ENCODE measurements at places on chromosomes 11 and 22. TPM values are rescaled to one million over a fixed set of nuclear protein-coding genes. Genes with fewer than 3 reads are reported as not detected.

The LSP1 gene
- total RNA-seq, result 445 TPM

The NCR3LG1 gene
- total RNA-seq, result 0.75 TPM

The TSPAN18 gene
- 2.0 TPM for total RNA-seq

The SHISA8 gene
- total RNA-seq, result 46.5 TPM

The GSTP1 gene
- 313 TPM for total RNA-seq

The STK33 gene
- 9.3 TPM for total RNA-seq

The CSRP3 gene
- total RNA-seq, result not detected

The CABP4 gene
- total RNA-seq, result 5.2 TPM

The GNAZ gene
- 9.1 TPM for total RNA-seq

The ISX gene
- total RNA-seq, result not detected

The UBQLNL gene
- total RNA-seq, result 1.3 TPM

The INTS4 gene
- total RNA-seq, result 78.9 TPM

The FGF4 gene
- total RNA-seq, result not detected

The EFCAB6 gene
- 0.39 TPM for total RNA-seq

The DRAP1 gene
- total RNA-seq, result 62.9 TPM

The DENND6B gene
- 10.3 TPM for total RNA-seq

The OR2AG1 gene
- not detected for total RNA-seq

The PATE2 gene
- not detected for total RNA-seq

The SMIM38 gene
- 1.0 TPM for total RNA-seq

The MN1 gene
- total RNA-seq, result 0.07 TPM

The BIRC3 gene
- 419 TPM for total RNA-seq

All from B cell (primary cell).